ENCODE measurements at places on chromosomes 5 and 9. TPM values are rescaled to one million over a fixed set of nuclear protein-coding genes. Genes with fewer than 3 reads are reported as not detected.

The NUTM2F gene
- not detected for total RNA-seq

GRCh38 chr5:116441223-116441622, 133.4 kb downstream of the SEMA6A start:
- no peak for DNase-seq

GRCh38 chr9:5425006-5425628, 12.6 kb downstream of the PLGRKT start:
- no peak for DNase-seq

- peak; percentile 86 for DNase-seq
Observed at GRCh38 chr9:36074870-36075532, 38.3 kb downstream of the RECK start.

DNA sequence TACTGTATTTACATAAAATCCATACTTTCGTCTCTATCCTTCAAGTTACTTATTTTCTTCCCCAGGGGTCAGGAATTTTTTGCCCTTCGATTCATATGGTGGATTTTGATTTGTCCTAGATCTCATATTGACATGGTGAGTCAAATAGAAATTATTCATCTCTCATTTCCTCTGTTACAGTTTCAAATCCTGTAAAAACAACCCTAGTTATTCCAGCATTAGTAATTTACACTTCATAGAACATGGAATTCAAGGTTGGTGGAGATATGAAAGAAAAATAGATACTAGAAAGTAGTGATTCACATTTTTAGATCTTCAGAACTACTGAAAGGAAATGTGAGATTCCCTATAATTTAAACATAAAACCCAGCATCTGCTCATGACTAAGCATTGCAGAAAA, 1331.0 kb upstream of the CDH9 start:
- no peak for DNase-seq

DNA sequence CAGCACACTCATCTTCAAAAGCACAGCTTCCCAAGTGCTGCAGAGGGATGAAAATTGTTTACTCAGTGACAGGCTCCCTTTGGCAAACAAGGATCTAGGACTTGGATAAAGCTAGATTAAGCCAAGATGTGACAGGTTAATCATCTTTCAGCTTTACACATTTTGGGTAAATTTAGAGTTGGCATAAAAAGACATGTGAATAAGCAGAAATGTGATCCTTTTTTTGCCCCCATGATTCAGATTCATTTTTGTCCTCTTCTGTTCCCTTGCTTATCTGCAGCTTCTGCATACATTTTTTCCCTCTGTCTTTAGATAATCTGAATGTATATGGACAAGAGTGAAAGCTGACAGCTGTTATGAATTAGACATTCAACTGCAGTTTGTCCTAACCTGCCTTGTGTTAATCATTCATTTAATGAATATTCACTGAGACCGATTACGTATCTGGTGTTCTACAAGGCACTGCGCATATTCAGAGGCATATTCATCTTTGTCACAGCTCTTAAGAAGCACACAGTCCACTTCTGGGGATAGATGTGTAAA, 19.6 kb downstream of the ADAMTSL1 start:
- DNase-seq, result no peak

DNA sequence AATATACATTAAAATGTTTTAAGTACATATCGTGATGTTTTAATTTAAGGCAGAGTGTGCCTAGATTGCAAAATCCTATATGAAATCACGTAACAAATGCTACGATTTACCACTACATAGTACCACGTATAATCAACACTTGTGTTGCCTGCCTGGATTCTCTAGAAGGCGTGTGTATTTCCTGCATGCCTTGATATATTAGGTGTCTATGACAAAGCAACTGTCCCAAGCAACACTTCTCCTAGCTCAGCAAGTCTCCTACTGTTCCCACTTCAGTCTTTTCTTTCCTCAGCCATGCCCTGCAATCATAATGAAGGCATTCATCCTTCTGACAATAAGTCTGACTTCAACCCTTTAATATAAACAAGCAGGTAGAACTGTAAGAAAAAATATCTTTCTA, 89.6 kb downstream of the PTPRD start:
- DNase-seq, result no peak

The PCDHA8 gene
- 0.49 TPM for total RNA-seq

The KCNT1 gene
- 0.12 TPM for total RNA-seq

The OR1J2 gene
- total RNA-seq, result not detected

The LHX3 gene
- total RNA-seq, result not detected

The PCDHB7 gene
- total RNA-seq, result 2.1 TPM

The PNPLA7 gene
- 16.5 TPM for total RNA-seq

DNA sequence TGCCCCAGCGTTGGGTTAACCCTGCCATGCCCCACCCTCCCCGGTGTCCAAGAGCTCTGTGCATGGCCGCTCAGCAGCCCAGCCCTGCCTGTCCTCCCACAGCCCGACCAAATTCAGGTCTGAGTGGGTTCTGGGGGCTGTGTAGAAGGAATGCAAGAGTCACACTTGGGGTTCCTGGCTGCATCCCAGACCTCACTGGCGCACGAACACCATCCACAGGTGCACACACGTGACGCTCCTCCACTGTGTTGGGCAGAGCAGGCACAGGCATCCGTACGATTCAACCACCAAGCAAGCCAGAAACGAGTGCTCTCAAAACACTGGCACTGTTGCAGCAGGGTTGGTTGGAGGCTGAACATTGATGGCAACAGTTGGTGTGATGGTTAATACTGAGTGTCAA, 93.9 kb downstream of the OLFM1 start:
- DNase-seq, result no peak

DNA sequence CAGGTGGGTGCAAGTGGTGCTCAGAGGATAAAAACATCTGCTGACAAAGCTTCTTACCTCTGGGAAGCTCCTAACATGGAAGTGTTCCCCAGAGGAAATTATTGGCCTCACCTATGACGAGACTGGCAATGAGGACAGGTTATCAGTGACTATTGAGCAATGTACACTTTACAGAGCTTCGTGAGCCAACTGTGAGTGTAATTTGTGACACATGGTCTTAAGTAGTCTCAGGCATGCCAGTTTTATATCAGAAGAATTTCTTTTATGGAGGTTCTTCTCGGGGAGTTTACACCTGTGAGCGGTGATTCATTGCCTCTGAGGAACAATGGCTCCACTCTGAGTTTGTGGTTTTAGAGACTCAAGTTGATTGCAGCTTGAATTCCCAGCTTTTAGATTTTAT, 11.3 kb downstream of the ANKDD1B start:
- no peak for DNase-seq

The TSSK1B gene
- total RNA-seq, result 0.20 TPM

- no peak for DNase-seq
Observed at GRCh38 chr5:31364881-31365636, 166.8 kb downstream of the DROSHA start.

The PIP5K1B gene
- 14.0 TPM for total RNA-seq

DNA sequence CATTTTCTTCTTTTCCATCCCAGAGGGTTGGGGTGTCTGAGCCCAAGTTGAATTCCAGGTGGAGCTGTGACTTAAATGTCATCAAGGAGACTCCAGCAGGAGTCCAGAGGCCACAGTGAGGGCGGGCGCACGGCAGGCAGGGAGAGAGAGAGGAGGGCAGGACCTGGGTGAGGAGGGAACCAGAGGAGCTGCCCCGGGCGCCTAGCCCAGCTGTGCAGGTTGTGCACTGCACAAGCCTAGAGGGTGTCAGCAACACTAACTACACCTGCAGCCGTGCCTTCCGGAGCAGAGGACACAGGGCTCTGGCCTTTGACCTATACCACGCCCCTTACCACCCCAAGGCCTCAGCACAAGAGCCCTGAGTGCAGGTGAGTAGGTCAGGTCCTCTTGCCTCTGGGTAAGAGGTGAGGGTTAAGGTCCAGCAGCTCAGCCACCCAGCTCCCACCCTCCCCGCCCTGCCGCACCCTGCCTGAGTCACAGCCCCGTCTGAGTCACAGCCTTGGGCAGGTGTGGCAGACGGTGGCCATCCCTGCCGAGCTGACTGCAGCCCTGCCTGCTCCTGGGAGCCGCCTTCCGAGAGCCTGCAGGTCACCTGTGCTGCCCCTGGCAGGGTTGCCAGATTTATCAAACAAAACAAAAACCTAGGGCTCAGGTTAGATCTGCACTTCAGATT, 6.4 kb upstream of the AGPAT2 start:
- DNase-seq, result peak; percentile 81

- no peak for DNase-seq
Observed at GRCh38 chr5:169944922-169945680, 35.2 kb downstream of the INSYN2B start.

GRCh38 chr5:159533197-159533596, 202.9 kb upstream of the IL12B start:
- DNase-seq, result no peak

- DNase-seq, result no peak
Observed at GRCh38 chr9:129235931-129236331, 57.9 kb upstream of the IER5L start.

The TLE1 gene
- 70.1 TPM for total RNA-seq
